NCI-H82 (cell line): ENCODE measurements at places on chromosomes 12 and 14.

- DNase-seq: peak; percentile 56
These were observed 353.4 kb downstream of the KCNH5 start for GRCh38 chr14:62691647-62692489.

DNA sequence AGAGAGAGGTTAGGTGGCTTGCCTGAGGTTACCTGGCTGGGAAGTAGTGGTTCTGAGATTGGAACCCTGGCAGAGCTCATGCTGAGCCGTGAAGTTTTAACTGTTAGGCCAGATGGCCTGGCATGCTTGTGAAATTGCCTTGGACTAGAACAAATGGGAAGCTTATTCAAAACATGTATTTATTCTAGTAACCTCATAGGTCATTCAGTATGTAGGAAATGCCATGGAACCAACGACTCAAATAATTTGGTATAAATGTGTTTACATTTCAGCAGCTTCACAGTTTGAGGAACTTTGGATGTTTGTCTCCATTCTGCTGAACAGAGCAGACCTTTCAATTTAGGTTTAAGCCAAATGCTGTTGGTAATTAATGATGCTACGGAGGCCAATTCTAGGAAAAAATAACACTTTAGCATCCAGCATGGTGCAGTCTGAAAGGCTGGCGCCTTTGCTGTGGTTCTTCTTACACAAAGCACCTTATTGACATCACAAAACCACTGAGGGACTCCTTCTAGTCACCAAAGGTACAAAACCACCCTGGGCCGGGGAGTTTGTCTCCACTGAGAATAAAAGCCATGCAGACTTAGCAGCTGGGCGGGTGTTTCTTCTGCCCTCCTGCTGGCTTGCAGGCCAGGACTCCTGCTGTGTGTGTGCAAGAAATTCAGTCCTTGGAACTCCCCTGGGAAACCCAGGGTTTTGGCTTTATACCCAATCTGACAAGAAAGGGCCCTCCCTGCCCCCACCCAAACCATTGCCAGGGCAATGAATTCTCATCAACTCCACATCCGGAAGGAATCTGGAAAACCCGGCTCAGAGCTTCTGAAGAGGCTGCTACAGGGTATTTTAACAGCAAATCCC, 64.2 kb downstream of the ELK3 start:
- DNase-seq: peak; percentile 57

GRCh38 chr12:118650586-118650960, 274.2 kb downstream of the SUDS3 start:
- DNase-seq: no peak

DNA sequence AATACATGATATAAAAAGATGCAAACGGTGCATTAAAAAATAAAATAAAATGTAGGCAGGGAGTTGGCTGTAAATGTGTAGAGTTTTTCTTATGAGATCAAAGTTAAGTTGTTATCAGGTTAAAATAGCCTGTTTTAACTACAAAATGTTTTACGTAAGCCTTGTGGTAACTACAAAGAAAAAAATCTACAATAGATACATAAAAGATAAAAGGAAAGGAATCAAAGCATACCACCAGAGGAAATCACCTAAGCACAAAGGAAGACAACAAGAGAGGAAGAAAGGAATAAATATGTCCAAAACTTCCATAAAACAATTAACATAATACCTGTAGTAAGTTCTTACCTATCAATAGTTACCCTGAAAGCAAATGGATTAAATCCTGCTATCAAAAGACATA, 12.2 kb downstream of the NELL2 start:
- DNase-seq: no peak

DNA sequence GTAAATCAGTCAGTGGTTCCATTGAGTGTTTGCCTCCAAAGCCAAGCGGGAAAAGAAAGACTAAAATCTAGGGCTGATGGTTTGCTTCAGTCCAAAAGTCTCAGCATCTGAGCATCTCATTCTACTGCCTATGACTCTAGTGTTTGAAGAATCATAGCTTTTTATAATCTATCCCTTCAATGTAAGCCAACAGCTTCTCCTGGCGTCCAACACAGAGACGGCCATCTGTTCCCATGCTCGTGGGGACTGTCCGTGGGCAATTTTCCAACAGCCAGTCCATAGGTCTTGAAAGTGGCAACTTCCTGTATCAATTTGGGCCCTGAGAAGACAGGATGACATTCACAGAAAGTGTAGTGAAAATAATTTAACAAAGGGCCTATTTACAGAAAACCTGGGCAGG, 544.4 kb upstream of the TMEM132C start:
- DNase-seq: peak; percentile 67

- peak; percentile 79 for DNase-seq
These were observed 196.2 kb upstream of the C14orf180 start for GRCh38 chr14:104383088-104383995.

DNA sequence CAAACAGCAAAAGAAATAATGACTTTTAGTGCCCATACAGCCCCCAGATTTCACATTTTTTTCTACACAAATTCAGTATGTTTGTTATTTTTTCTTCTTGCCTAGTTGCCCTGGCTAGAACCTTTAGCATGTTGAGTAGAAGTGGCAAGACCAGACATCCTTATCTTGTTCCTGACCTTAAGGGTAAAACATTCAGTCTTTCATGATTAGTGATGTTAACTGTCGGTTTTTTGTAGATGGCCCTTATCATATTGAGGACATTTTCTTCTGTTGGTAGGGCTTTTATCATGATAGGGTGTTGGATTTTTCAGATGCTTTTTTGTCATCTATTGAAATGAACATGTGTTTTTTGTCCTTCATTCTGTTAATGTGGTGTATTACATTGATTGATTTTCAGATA, 17.1 kb downstream of the IRAK3 start:
- no peak for DNase-seq

- no peak for DNase-seq
These were observed 97.6 kb upstream of the SLC38A2 start for GRCh38 chr12:46470036-46470627.

- DNase-seq: no peak
These were observed 109.3 kb downstream of the NAV3 start for GRCh38 chr12:77940011-77940423.

DNA sequence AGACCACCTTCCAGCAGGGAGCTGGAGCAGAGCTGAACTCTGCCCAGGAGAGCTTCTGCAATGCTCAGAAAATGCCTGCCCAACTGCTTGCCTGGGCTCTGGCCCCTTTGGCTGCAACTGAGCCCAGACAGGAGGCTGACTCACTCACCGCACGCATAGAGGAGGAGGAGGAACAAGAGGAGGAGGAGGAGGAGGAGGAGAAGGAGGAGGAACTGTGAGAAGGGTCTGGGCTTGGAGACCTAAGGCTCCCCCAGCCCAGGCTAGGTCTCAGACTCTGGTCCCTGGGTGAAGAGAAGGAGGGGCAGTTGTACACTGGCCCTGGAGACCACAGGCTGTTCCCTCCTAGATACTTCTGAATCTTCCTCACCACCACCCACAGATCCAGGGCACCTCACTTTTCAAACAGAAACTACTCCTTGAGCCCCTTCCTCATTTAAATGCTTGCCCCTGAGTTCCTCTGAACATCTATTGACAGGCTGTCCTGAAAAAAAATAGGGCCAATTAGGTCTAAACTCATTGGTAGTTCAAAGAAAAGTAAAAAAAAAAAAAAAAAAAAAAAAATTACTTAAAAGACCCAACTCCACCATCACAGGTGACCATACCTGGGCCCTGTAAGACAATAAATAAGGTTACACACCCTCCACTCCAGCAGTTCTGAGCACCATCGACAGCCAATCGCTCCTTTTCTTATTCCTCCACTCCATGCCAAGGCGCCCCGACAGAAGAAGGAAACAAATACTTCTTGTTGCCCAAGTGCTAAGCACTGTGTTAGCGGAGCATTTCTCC, 674 bp downstream of the VDR start:
- no peak for DNase-seq

- peak; percentile 95 for DNase-seq
These were observed 24.3 kb downstream of the MVK start for GRCh38 chr12:109597795-109598427.

GRCh38 chr14:69289811-69290520, 30.0 kb downstream of the GALNT16 start:
- DNase-seq: no peak

GRCh38 chr14:36513451-36514277, 6.4 kb downstream of the NKX2-1 start:
- no peak for DNase-seq

DNA sequence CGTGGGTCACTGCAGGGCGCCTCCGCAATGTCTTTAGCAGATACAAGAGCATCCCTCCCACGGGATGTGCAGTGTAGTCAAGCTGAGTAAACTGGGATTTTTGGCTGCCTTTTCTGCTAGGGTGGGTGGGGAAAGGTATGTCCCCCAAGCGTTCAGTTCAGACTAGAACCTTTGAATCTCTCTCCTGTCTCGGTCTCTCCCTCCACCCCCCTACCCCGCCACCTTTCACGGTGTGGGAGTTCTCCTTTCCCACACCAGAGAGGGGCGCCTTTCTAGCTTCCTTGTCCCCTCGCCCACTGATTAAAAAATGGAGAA, 525 bp upstream of the FAR2 start:
- DNase-seq: peak; percentile 49

DNA sequence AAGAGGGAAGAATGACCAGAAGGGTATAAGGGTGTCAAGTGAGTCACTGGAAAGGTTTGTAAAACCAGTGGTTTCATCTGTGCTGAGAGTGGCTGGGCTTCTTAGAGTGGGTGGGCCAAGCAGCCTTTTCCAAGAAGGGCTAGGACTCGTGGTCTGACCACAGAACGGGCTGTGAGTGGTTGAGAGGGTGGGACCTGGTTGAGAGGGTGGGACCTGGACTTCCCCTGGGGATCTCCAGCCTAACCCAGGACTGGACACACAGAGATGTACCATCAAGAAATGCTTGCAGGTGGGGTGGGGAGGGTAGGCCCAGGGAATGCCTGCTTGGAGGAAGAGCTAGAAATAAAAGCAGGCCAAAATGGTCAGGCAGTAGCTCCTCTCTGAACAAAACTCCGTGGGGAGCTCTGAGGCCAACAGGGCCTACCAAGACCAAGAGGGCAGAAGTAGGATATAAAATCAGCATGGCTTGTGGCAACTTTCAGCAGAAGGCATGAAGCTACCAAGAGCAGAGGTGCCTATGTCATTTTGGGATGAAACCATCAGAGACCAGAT, 140.5 kb downstream of the FOXN3 start:
- no peak for DNase-seq

DNA sequence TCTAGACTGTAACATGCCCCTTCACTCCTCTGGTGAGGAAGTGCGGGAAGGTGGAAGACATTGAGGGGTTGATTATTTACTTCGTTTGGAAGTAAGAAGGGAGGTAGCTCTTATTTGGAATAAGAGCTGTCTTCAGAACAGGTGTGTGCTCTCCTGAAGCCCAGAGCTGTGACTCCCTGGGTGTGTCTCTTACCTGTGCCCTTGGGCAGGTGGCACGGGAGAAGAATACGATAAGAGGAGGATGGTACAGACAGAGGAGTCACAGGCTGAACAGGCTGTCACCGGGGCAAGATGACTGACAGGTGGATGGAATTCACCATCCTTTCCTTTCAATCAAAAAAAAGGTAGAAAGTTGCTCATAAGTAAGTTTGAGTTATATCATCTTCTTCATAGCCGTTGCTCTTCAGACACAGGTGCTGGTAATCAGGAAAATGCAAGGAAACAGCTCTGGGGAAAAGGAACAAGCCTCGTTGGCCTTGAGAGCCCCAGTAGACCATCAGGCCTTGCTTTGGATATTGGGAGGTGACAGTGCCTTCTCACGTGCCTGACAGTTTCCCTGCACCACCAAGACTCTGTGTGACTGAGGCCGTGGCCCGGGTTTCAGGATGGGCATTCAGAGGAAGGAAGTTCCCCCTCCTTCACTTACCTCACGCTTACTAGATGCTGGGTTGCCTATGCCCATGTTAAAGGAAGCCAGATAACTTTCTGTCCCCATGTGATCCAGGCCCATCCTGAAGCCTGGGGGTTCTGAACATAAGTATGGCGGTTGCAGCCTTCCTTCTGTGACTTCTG, 120.4 kb downstream of the ETV6 start:
- no peak for DNase-seq

DNA sequence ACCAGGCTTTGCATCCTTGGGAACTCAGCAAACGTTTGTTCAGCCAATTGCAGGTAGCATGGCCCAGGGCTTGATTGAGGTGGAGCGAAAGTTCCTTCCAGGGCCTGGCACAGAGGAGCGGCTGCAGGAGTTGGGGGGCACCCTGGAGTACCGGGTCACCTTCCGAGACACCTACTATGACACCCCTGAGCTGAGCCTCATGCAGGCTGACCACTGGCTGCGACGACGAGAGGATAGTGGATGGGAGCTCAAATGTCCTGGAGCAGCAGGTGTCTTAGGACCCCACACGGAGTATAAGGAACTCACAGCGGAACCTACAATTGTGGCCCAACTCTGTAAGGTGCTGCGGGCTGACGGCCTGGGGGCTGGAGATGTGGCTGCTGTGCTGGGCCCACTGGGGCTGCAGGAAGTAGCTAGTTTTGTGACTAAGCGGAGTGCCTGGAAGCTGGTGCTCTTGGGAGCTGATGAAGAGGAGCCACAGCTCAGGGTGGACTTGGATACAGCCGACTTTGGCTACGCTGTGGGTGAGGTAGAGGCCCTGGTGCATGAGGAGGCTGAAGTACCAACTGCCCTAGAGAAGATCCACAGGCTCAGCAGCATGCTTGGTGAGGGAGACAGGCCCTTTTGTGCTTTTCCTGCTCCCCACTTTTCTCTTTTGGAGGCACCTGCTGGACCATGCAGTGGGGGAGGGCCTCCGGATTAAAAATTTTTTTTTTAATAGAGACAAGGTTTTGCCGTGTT, 799 bp downstream of the THTPA start:
- DNase-seq: no peak

DNA sequence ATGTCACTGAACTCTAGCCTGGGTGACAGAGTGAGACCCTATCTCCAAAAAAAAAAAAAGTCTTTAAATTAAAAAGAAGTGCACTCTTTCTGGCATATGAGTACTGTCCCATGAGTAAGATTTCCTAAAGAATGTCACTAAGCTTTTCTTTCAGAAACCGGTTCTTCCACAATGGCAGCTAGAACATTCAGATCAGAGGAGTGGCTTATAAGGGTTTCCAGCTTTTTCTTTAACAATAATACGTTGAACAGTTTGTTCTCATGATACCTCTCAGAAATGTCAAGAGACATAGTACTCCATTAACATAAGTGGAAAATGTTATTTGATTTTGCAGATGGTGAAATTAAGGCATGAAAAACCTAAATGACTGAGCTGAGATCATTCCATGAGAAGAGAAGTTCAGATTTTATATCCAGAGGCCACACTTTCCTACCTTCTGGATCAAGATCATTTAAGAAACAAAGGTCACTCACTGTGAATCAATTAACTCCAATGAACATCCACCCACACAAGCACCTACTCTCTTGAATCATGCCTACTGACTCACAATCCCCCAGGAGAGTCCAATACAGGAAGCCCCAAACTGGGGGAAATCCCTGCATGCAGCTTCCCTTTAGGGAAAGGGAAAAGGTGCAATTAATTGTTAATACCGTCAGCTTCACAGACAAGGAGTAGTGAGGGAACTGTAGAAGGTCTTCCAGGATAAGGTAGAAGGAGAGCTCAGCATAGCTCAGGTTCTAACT, 86.9 kb downstream of the SPTSSA start:
- DNase-seq: no peak
